ENCODE measurements at places on chromosomes 11 and 22.

DNA sequence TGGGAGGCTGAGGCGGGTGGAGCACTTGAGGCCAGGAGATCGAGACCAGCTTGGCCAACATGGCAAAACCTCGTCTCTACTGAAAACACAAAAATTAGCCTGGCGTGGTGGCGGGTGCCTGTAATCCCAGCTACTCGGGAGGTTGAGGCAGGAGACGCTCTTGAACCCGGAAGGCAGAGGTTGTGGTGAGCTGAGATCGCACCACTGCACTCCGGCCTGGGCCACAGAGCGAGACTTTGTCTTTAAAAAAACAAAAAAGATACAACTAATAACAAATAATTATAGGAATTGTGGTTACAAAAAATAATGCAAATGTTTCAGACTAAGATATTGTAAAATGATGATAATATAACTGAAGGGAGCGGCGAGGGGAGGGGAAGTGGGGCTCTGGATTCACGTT, 90.3 kb upstream of the RTL6 start:
- no peak for DNase-seq

GRCh38 chr11:61700212-61700611, 20.0 kb downstream of the DAGLA start:
- no peak for DNase-seq

- DNase-seq: no peak
Measured at GRCh38 chr11:332651-333480, 12.2 kb upstream of the IFITM3 start.

DNA sequence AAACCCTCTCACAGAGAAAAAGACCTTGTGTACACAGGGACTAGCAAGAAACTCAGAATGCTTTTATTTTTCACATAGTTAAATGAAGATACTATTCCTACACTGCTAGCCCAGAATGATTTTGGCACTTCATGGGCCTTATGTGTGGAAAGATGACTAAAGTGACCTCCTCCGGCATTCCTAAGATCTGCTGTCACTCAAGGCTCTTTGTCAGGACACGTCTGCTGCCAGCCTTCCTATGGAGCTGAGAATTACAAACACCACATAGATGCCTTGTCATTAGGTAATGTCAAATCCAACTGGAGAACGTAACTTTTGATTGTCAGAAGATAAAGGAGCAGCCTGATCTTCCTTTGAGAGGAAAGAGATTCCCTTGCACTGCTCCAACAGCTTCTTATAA, 249.1 kb downstream of the FAT3 start:
- DNase-seq: no peak

DNA sequence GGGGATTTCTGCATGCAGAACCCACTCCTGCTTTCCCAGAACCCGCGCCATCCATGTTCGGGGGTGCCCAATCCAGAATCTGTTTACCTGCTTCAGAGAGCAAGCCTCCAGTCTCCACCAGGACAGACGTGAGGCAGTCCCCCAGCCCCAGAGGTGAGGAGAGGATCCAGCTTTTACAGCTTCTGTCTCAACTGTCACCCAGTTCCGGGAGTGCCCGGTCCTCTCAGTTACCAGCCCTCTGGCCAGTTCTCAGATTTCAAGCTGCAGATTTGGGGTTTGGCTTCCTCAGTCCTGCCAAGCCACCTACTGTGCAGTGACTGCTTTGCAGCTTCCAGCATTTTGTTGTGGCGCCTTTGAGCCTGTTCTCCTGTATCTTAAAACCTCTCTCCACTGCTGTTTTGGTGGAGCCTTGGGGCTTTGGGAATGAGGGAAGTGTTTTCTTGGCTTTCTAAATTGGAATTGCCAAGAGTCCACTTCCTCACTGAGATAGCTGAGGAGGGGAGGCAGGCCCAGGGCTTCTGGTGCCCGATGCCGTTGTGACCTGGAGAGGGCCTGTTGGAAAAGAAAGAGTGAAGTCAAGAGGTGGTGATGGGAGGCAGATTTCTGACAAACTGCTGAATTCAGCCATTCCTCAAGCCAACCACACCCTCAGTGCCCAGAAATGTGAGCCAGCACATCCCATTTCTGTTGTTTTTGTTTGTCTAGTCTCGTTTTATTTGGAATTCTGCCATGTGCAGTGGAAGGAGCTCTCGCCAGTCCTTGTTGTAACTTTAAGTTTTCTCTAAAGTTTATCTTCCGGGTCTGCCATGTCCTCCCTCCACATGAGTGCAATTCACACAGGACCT, 513.4 kb downstream of the TBC1D22A start:
- no peak for DNase-seq

- no peak for DNase-seq
Measured at GRCh38 chr22:45059296-45059695, 49.5 kb upstream of the PHF21B start.

DNA sequence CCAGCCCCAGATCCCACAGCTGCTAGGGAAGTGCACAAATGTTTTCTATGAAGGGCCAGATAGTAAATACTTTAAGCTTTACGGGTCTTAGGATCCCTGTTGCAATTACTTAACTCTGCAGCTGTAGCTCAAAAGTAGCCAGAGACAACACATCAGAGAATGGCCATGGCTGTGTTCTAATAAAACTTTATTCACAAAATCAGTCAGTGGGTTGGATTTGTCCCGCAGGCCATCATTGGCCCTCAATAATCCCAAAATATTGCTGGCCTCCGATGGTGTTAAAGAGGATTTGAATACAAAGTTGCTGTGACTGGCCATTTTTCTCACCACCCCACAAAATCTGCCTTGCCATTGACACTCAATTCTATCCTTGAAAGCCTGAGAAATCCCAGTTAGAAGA, 49.6 kb downstream of the ISX start:
- no peak for DNase-seq

GRCh38 chr11:125457814-125458343, 38.2 kb downstream of the FEZ1 start:
- no peak for DNase-seq

DNA sequence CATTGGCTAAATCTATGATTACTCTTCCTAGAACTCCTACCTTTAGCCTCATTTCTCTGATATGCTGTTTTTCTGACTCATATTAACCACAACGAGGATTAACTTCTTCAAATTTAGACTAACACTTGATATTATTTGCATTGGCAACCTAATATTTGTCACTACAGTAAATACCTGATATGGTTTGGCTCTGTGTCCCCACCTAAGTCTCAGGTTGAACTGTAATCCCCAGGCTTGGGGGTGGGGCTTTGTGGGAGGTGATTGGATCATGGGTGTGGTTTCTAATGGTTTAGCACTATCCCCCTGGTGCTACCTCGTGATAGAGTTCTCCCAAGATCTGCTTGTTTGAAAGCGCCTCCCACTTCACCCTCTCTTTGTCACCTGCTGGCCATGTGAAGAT, 17.1 kb upstream of the MED17 start:
- no peak for DNase-seq

- no peak for DNase-seq
Measured at GRCh38 chr22:20465759-20466077, 28.1 kb upstream of the SCARF2 start.

GRCh38 chr22:48121984-48122383, 1359.5 kb downstream of the TBC1D22A start:
- no peak for DNase-seq

DNA sequence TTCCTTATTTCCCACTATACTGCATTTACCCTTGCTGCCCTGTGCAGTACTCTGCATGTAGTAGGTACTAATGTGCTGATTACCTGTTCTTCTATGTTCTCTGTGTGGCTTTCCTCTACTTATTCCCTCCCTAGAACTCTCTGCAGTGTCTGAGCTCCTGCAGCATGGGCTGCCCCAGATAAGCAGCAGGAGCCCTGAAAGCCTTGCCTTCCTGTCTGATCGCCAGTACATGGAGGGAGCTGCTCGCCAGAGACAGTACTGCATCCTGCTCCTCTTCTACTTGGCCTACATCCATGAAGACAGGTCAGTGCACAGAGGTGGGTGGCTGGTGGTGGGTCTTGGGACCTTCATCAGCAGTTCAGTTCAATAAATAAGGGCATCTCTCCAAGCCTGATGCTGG, 42.2 kb upstream of the CCDC134 start:
- no peak for DNase-seq

DNA sequence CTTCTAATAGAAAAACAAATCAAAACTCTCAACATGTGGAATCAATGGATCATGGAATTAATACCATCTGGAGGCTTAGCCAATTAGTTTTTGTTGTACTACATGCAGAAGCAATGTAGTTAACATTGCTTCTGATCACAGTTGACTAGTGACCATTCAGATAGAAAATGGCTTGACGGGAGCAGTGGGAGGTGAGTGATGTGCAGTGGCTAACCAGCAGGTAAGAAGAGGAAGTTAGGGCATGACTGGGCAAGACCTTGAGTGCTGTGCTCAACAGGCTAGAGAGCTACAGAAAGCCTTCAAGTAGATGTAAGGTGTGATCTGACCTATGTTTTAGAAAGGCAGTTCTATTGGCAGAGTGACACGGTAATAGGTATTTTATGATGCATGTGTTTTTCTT, 60.7 kb upstream of the ALKBH3 start:
- peak; percentile 19 for DNase-seq

DNA sequence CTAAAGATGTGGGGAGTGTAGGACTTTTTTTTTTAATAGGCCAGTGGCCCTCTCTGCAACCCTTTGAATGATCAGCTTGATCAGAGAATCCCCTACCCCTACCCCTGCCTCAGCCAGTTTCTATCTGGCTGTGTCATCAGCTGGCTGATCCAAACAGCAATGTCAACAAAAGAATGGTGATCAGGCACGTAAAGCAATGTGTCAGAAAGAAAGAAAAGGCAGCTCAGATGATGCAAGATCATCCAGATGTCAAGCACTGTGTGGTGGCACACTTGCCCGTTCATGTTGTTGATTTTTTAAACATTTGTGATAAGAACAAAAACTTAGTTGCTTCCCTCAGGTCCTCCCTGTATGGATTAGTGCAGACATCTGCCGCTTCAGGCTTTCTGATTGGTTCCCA, 26.3 kb upstream of the EHF start:
- no peak for DNase-seq

DNA sequence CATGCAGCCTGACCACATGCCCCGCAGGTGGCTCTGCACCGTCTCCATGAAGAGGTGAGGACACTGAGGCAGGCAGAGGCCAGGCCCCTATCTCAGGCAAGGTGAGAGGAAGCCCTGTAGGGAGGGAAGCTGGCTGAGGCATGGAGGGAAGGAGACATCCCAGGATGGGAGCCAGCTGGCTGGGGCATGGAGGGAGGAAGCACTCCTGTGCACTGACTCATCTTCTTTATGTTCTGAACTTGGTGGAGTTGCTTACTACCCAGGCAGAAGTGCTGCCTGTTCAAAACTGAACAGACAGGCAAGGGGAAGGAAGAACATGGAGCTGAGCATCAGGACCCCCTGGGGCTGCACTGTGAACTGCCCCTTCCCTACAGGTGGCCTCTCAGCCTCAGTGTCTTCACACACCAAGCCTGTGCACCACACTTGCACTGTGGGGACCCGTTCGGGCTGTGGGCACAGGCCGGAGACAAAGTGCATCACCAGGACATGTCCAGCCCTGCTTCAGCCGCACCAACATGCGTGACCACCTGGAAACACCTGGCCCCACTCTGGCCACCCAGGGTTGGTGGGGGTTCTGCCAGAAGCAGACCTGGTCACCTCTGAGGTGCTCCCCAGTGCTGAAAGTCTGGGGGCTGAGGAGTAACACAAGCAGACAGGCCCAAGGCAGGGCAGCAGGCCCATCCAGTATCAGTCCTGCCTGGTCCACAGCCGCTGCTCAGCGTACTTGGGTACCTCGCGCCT, 55.5 kb downstream of the DGCR2 start:
- DNase-seq: no peak

DNA sequence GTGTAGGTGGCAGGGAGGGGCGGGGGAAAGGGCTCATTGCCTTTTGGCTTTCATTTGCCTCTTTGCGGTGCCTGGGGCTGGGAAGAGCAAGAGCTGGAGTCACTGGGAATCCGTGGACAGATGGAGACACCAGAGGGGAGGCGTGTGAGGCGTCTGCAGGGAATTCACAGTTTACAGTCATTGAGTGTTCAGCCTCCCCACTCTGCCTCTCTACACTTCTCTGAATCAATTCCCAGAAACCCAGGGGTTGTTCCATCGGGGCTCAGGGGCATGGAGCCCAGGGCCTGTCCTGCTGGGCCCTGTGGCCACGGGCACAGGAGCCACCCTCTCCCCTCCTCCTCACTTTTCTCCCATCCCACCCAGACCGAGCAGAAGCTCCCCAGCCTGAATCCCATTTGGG, 160.5 kb upstream of the NAV2 start:
- no peak for DNase-seq

DNA sequence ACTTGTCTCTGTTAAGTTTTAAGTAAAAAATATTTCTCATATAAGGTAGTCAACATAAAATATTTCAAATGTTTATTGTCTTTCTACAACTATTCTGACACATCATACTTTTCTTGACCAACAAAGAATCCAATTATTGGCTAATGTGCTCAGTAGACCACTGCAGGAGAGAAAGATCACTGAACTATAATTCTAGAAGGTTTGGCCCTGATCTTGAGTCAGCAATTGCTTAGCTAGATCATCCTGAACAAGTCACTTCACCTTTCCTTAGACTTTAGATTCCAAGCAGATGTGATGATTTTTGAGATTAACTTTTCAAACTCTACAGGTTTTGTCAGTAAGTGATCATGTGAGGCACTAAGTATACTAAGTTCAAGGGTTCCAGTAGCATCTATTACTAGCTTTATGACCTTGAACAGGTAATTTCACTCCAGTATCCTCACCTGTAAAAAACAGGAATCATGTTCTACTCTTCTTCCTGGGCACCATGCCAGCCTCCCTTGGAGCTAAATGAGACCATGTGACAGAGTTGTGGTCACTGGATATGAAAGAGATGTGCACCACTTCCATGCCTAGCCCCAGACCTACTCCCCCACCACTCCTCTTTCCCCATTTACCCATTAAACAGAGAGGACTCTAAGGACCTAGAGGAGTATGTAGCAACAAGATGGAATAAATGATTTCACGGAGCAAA, 17.3 kb downstream of the PGM2L1 start:
- DNase-seq: no peak

- no peak for DNase-seq
Measured at GRCh38 chr11:114774599-114775361, 96.5 kb downstream of the NXPE2 start.

DNA sequence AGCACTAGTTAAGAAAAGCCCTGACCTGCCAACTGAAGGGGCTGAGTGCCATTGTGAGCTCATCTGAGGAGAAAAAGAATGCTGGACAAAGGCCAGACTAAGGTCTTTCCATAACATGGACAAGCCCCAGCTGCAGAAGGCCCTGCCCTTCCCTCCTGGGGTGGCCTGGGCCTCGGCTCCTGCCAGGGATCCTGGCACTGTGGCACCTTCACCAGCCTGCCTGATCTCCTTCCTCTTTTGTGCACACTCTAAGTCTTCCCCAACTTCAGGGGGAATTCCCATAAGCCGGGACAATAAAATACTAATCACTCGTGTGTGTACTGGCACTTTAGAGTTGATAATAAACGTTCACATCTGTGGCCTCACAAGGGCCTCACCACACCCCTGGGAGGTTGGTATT, 9.9 kb downstream of the TMPRSS13 start:
- DNase-seq: no peak

DNA sequence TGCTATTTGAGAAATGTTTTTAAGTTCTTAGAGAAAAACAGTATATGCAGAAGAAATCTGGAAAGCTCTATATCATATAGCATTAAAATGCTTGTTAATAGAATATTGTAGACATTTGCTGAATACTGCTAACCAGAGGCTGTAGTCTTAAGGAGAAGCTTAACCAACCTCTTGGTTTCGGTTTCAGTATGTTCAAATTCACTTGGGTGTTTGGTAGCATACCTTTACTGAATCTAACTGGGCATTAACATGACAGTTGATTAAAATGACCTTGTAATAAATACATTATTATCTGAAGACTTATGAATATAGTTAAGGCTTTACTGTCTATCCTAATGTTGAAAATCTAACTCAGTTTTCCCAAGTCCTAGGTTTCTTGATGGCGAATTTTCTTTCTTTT, 5.4 kb downstream of the PCF11 start:
- no peak for DNase-seq

- DNase-seq: no peak
Measured at GRCh38 chr11:30009060-30009459, 7.8 kb downstream of the KCNA4 start.
